ENCODE measurements at places on chromosomes 3 and 15.

DNA sequence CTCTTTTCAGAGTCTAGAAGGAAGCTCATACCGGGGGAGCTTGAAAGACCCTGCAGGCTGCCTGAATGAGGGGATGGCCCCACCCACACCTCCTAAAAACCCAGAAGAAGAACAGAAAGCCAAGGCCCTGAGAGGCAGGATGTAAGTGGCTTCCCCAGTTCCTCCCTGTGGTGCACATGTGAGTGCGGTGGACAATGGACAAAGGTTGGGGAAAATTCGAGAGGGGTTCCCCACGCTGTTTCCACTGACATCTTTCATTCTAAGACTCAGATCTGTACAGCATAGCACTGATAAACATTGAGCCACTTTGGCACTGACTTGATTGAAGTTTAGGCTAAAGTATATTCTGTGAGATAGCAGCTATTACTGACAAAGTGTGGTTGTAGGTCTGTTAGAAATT is 79.5 kb upstream of the UMPS start:
- no peak for DNase-seq

- DNase-seq: no peak
Measured at GRCh38 chr3:96416549-96417255, 397.7 kb upstream of the EPHA6 start.

DNA sequence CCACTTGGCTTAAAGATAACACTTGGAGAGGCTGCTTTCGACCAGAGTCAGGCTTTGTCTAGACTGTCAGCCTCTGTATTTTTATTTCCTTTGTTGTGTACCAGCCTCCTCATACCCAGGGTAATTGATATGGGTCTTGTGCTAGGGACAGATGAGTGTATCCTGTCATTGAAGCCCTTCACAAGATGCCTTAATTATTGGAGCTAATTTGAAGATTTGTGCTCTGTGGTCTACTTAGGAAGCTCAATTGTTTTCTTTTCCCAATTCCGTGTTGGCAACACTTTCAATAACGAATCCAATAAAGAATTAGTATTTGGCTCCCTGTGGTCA is 60.5 kb upstream of the DPH6 start:
- DNase-seq: no peak

DNA sequence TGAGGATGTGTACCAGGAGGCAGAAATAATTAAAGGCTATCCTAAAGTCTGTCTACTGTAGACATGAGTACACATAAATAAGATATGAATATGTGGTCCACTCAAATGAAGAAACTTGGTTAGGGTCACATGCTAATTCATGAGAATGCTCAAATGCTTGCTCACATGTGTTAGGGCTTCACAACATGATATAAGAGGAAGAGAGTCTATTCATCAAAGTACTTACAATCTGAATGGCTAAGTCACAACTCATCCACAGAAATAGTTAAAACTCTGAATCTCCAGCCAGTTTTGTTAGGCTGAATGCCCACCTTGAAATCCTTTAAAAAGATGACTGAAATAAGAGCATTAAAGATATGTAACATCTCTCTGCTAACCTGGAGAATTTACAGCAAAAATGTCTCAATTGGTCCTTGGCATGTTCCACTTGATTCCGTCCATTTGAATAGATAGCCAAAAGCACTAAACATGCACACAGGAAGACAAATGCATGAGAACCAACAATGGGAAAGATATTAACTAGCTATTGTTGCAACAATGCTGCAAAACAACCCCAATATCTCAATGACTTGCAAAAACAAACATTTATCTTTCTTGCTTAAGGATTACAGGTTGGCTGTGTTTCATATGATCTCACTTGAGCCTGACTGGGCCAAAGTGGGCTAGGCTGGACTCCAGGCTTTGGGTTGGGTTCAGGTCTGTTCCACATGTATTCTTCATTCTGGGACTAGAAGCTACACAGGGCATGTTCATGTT is 10.6 kb upstream of the TBC1D5 start:
- DNase-seq: no peak

- DNase-seq: no peak
Measured at GRCh38 chr3:101253396-101253795, 67.0 kb downstream of the IMPG2 start.

- no peak for DNase-seq
Measured at GRCh38 chr3:156377718-156378117, 177.2 kb downstream of the SSR3 start.

GRCh38 chr15:38991701-38992100 is 427.1 kb upstream of the RASGRP1 start:
- DNase-seq: no peak

DNA sequence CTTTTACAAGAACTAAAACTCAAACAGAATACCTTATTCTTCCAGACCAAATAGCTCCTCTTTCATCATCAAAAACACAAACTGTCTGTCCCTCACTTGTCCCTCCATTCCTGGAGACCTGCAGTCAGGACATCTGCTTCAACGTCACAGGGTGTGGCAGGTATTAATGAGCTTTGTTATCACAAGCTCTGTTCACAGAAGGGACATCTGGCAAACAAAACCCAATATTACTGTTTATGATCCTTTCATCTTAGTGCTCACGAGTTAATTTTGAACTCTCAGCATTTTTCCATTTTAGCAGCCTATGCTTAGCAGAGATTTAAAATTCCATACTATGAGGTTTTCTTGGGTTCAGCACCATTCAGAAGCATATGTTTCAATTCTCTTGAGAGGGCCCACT is 32.9 kb downstream of the AP3S2 start:
- no peak for DNase-seq
